ENCODE measurements at places on chromosomes 11 and 22.

DNA sequence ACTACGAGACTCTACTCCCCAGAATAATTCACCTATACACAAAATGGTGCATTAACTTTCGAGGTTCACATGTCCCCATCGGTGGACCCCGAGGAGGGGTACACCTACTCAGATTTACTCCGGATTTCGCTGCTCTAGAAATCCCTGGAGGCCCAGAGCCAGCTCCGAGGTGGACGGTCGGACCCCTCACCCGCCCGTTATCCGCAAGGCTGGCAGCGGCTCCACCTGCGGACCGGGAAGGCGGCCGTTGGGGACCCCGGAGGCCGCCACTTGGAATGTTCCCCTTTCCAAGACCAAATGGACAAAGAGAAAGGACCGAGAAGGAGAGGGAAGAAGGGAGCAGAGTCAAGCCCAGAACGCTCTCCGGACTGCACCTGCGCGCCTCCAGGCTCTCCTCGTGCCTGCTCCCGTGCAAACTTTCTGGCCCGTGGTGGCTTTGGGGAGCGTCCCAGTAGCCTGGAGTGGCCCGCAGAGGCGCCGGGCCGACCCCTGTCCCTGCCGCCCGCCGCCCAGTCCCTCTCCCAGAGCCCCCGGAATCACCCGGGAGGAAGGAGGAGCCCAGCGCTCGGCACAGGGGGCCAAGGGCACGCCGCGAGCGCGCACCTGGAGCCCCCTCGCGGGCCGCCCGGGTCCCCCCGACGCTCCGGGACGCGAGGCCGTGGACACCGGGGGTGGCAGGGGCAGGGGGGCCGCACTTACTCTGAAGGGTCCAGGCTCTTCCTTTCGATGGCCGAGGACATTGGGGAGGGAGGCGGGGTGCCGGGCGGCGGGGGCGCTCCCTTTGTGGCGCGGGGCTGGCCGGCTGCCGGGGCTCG is 23.0 kb downstream of the LMO2 start:
- no peak for DNase-seq

- DNase-seq, result no peak
Measured at GRCh38 chr11:44813401-44813800, 86.6 kb downstream of the TSPAN18 start.

DNA sequence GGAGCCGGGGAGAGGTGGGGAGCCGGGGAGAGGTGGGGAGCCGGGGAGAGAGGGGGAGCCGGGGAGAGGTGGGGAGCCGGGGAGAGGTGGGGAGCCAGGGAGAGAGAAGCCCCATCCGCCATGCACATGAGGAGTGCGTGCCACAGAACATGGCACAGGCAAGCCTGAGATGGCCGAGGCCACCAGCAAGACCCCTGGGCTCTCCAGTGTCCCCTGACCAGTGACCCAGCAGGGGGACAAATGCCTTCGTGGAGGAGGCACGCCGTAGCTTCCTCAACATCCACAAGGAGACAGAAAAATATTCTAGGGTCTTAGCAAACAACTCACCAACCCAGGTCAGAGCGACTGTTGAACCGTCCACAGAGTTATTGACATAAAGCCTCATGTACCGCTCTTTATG is 618.8 kb downstream of the TBC1D22A start:
- DNase-seq, result no peak

GRCh38 chr11:20617346-20618005 is 18.1 kb downstream of the SLC6A5 start:
- no peak for DNase-seq

DNA sequence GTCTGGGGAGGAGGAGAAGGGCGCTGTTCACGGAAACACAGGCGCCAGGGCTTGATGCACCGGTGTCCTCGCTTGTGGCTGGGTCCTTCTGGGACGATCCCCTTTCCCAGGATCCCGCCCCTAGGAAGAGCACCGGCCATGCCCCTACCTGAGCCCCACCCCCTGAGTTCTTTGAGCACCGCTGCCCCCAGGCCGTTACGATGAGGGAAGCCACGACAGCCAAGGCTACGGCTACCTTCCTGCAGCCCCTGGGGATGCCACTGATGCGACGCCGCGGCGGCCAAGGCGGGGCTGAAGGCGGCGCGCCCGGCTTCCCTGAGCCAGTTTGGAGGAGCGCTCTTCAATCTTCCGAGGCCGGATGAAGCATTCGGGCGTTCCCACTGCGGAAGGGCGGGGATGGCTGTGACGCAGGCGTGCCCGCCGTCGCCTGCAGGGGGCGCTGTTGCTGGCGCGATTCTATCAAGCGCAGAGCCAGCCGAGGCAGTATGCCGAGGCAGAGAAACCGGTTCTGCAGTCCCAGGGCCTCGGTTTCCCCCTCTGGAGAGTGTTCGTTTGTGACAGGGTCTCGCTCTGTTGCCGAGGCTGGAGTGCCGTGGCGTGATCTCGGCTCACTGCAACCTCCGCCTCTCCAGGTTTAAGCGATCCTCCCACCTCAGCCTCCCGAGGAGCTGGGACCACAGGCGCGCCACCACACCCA is 9.7 kb upstream of the NEFH start:
- DNase-seq, result peak; percentile 60

GRCh38 chr22:49753961-49754695 is 73.5 kb downstream of the BRD1 start:
- no peak for DNase-seq

DNA sequence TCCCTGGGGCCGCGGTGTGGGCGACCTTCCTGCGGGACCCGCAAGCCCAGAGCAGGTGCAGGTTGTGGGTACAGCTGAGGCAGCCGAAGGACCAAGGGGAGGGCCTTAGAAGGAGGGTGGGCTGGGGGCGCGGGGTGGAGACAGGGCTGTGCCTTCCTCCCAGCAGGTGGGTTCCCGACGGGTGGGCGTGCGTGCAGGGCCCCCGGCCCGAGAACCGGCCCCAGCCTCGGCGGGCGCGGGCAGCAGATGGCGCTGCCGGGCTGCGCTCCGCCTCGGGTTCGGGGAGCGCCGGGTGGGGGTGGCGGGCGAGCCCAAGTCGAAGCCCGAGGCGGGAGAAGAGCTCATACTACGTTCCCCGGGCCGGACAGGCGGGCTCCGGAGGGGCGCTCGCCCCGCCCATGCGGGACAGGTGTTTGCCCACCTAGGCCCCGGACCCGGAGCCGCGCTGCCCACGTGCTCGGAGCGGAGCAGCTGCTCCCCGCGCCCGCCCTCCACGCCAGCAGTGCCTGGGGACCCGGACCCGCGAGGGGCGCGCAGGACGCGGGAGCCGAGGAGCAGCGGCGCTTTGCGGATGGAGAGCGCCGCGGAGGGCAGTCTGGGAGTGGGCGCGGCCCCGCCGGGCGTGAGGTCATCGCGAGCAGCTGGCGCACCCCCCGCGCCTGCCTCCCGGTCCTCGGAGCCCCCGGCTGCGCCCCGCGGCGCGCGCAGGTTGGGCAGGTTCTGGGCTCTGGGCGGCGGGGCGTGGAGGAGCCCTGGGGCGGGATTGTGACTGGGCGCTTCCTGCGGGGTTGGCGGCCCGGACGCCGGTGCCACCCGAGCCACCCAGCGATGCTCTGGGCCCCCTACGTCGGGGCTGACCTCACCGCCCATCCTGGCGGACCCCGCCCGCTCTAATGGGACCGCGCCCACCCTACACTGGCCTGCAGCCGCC is 25.3 kb downstream of the DUSP8 start:
- DNase-seq, result no peak

- DNase-seq, result no peak
Measured at GRCh38 chr11:128359515-128359914, 227.8 kb downstream of the ETS1 start.

DNA sequence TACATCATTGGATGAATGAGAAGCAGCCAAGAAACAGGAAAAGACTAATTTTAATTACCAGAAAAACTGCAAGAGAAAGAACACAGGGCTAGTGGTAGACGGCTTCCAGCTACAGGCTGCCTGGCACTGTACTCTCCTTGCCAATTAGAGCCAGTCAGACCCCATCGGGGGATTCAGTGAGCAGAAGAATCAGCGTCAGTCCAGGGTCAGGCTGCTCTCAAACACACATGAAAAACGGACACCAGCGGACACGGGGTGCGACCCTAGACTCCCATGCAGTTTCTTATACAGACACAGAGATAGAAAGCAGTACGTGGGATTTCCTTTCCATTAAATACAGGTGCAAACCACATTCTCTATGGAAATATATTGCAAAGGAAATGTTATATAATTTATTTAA is 1.1 kb upstream of the CNTN5 start:
- DNase-seq, result no peak
